ENCODE measurements at places on chromosomes 2 and 18. TPM values are rescaled to one million over a fixed set of nuclear protein-coding genes. Genes with fewer than 3 reads are reported as not detected.

- DNase-seq = no peak
Measured at GRCh38 chr18:63869851-63870250, 17.7 kb upstream of the SERPINB2 start.

- DNase-seq = no peak
Measured at GRCh38 chr2:57544624-57545023, 502.0 kb upstream of the VRK2 start.

DNA sequence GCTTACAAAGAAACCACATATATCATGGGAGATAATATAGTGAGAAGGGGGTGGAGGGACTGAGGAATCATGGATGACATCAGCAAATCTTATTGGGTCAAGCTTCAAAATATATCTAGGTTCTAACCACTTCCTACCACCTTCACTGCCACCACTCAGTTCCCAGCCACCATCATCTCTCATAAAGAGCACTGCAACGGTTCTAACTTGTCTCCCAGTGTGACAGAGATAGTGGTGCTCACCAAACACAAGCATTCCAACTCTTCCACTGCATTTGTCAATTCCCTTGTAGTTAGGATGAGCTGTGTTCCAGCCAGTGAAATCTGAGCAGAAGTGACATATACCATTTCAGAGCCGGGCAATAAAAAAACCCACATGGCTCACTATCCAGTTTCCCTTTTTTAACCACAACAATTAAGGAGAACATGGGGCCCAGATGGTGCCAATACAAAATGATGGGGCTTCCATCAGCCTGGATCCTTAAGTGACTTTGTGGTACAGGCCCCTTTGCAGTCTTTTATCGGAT lies 318.1 kb downstream of the NBAS start:
- DNase-seq = no peak

- no peak for DNase-seq
Measured at GRCh38 chr2:159879051-159879604, 81.1 kb upstream of the CD302 start.

GRCh38 chr2:160380611-160381010 lies 113.0 kb downstream of the RBMS1 start:
- DNase-seq = no peak

The CLEC4F gene
- not detected for total RNA-seq

GRCh38 chr2:226888378-226888965 lies 52.6 kb downstream of the RHBDD1 start:
- no peak for DNase-seq

All from adrenal gland (tissue), 19 donors.